ENCODE measurements at places on chromosomes 11 and 22.

GRCh38 chr11:111565114-111565720, 24.7 kb downstream of the LAYN start:
- peak; percentile 61 for DNase-seq

DNA sequence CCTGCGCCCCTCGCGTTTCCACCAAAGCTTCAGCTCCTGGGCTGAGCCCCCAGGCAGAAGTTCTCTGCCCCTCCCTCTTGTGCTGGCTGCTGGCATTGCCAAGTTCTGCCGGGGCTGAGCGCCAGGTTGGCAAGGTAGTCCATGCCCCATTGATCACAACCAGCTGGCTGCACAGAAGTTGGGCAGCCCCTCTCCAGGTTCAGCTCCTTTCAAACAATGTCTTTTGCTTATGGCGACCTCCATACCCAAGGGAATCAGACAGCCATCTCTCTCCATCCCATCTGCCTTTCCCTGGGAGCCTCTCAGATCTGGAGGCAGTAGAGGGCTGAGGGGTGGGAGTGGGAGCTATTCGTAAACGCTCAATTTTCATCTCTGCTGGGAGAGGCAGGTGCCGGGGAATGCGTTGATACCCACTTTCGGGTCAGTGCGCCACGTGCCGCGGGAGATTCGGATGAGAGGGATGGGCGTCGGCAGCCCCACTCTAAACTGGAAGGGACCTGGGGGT, 1.5 kb downstream of the ADAMTS8 start:
- no peak for DNase-seq

GRCh38 chr11:61745781-61746441, 6.5 kb upstream of the MYRF start:
- no peak for DNase-seq

DNA sequence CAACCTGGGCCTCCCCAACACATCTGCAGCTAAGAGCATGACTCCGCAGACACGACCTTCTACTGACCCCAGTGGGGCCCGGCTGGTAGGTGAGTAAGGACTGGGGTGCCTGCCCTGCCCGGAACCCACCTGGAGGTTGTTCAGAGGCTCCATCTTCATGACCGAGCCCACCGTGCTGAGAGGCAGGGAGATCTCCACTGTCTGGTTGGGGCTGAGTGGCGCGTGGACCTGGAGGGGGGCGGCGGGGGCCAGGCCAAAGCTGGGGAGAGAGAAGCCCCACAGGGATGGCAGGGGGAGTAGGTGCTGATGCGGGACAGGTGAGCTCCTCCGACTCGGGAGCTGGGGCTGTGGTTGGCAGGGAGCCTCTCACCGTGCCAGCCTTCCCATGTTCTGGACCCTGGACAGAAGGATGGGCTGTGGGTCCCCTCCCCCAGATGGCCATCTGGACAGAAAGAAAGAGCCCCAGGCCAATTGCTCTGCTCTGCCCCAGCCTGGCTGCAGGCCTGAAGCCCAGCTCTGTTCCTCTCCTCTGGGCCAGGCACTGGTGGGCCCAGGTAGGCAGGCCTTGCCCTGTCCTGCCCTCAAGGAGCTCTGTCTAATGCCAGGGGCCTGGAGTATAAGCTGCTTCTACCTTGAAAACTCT, 16.3 kb upstream of the RASL10A start:
- DNase-seq, result no peak

DNA sequence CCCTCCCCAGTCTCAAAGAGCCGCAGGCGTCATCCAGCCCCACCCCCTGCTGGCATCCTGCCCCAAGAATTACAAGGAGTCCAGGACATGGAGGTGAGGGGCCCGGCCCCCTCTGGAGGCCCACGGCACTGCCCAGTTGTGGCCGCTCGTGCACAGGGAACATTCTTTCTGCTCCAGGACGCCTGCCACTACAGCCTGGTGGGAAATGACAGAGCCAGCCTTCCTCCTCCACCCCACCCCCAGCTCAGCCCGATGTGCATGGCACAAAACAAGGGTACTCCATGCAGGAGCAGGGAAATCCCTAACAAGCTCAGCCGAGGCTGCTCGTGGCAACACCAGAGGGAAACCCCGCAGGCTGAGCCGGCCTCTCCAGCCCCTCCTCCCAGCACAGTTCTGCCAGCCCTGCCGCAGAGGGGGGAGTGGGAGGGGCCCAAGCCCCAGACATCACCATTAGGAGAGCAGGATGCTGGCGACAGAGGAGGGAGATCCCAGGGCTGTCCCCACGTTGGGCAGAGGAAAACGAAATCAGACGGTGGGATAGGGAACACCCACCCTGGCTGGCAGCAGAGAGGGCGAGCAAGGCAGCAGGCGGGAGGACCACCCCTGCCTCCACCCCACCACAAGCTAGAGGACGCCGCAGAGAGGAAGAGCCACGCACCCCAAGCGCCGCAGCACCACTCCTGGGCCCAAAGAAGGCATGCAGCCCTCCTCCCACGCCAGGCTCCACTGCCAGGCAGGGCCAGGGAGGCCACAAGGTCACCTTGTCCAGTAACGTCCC, 10.0 kb downstream of the IGSF9B start:
- DNase-seq, result no peak

DNA sequence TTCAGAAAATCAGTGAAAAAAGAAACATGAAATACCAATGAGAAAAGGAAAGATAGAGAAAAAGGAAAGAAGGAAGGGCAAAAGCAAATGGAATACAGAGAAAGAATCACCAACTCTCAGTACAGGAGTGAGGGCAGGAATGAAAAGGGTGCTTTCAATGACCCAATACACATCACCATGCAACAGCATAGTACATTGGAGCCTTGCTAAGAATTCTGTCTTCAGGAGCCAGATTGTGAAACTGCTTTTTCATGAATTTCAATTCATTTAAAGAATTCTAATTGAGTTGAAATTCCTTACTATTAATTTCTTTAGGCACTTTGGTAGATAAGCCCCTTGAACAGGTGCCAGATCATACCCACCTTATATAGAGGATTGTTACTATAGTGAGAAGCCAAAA, 34.9 kb downstream of the BLID start:
- DNase-seq, result no peak

- DNase-seq, result no peak
These were observed 684.0 kb upstream of the CCDC90B start for GRCh38 chr11:83970061-83970671.
